Daoy (cell line): ENCODE measurements at places on chromosomes 16 and 17. TPM values are rescaled to one million over a fixed set of nuclear protein-coding genes. Genes with fewer than 3 reads are reported as not detected.

The OTOA gene
- total RNA-seq: not detected in 2 replicates

GRCh38 chr16:73107371-73107770 is 59.4 kb upstream of the ZFHX3 start:
- DNase-seq: no peak

- DNase-seq: no peak
Measured at GRCh38 chr16:51449441-51449840, 298.4 kb upstream of the SALL1 start.

The KRTAP4-6 gene
- not detected in 2 replicates for total RNA-seq

The SOCS1 gene
- total RNA-seq: 1.7 and 2.1 TPM in 2 replicates

The KRTAP4-7 gene
- not detected in 2 replicates for total RNA-seq

DNA sequence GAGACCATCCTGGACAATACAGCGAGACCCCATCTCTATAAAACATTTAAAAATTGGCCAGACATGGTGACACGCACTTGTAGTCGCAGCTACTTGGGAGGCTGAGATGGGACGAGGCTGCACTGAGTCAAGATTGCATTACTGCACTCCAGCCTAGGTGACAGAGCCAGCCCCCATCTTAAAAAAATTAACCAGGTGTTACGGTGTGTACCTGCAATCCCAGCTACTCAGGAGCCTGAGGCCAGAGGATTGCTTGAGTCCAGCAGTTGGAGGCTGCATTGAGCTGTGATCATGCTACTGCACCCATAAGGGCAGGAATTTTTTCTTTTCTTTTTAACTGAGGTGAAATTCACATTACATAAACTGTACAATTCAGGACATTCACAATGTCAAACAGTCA is 16.9 kb upstream of the TMC7 start:
- DNase-seq: no peak

DNA sequence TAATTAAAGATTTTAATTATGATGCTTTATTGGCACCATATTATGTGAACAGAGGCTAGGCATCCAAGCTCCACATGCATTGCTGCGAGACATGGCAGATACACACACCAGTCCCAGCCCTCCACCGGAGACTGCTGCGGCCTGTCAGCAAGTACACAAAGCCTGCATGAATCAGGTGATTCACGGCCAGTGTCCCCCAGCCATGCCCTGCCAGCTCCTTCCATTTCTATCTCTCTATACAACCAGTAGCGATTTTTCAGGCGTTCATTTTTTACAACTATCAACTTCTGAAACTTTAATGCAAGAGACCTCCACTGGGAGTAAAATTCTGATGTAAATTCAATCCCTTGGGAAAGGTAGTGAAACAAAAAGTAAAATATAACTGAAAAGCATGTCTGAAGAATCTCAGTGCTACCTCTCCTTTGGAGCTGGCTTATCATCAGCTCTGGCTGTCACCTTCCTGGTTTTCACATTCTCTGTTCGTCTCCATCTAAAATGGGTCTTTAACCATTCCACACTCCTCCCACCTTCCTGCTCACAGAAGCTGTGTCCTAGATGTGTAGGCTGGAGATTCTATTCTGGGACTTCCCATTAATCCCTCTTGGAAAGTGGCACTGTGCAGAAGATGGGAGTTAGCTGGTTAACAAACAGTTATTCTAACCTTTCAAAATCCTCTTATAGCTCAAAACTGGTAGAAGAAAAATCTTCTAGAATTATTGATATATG is 32.2 kb downstream of the HS3ST3A1 start:
- DNase-seq: peak; percentile 70

GRCh38 chr17:63447471-63448009 is 1.4 kb upstream of the CYB561 start:
- no peak for DNase-seq

GRCh38 chr17:51947160-51947735 is 211.3 kb downstream of the CA10 start:
- no peak for DNase-seq

The MYOCD gene
- 1.4 and 2.5 TPM in 2 replicates for total RNA-seq

GRCh38 chr17:27351759-27352158 is 57.8 kb downstream of the WSB1 start:
- no peak for DNase-seq

GRCh38 chr17:8480011-8480976 is 44.6 kb downstream of the NDEL1 start:
- no peak for DNase-seq

- DNase-seq: no peak
Measured at GRCh38 chr16:84461413-84462295, 42.8 kb downstream of the MEAK7 start.

The DPEP2 gene
- not detected in 2 replicates for total RNA-seq

- DNase-seq: no peak
Measured at GRCh38 chr16:80828495-80828894, 24.1 kb upstream of the CDYL2 start.

The TEX14 gene
- total RNA-seq: not detected in 2 replicates

- no peak for DNase-seq
Measured at GRCh38 chr17:49784636-49785035, 3.8 kb upstream of the KAT7 start.

The CTRL gene
- total RNA-seq: 0.74 and 1.6 TPM in 2 replicates

GRCh38 chr16:11030990-11031510 is 86.7 kb downstream of the CLEC16A start:
- no peak for DNase-seq

- DNase-seq: peak; percentile 24
Measured at GRCh38 chr16:12092544-12092921, 116.0 kb downstream of the SNX29 start.

GRCh38 chr16:88807626-88808453 is 3.9 kb downstream of the APRT start:
- no peak for DNase-seq

DNA sequence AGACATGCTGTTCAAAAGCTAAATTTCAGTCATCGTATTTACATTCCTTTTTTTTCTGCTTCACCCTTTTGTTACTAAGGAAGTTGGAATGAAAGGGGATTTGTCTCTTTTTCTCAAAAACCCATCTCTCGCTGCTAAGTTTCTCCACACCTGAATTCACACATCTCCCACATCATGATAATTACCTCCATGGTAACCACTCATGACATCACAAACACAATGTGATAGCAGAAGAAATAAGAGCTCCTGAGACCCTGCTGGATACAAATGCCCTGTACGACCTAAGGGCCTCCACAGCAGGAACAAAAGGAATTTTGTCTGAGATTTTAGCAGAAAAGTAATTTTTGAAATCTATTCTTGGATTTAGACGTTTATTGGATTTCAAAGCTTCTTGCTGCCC is 82.6 kb upstream of the GNAO1 start:
- no peak for DNase-seq

The PRR15L gene
- not detected in 2 replicates for total RNA-seq
